ENCODE measurements at places on chromosomes 4 and X.

GRCh38 chr4:81137446-81137845, 77.6 kb downstream of the PRKG2 start:
- no peaks in the 10 kb centered on the region for H3K36me3 ChIP-seq
- no peaks in the 10 kb centered on the region for H3K27me3 ChIP-seq
- H3K4me1 ChIP-seq, result no peaks in the 10 kb centered on the region
- no peak overlapping the region for H3K27ac ChIP-seq
- no peak for DNase-seq

- DNase-seq, result no peak
- no peaks in the 10 kb centered on the region for H3K4me1 ChIP-seq
- H3K4me3 ChIP-seq, result no peak overlapping the region
- peaks cover 11% of the 10 kb centered on the region for H3K36me3 ChIP-seq
Measured at GRCh38 chrX:130053236-130053635, 57.1 kb downstream of the ELF4 start.

DNA sequence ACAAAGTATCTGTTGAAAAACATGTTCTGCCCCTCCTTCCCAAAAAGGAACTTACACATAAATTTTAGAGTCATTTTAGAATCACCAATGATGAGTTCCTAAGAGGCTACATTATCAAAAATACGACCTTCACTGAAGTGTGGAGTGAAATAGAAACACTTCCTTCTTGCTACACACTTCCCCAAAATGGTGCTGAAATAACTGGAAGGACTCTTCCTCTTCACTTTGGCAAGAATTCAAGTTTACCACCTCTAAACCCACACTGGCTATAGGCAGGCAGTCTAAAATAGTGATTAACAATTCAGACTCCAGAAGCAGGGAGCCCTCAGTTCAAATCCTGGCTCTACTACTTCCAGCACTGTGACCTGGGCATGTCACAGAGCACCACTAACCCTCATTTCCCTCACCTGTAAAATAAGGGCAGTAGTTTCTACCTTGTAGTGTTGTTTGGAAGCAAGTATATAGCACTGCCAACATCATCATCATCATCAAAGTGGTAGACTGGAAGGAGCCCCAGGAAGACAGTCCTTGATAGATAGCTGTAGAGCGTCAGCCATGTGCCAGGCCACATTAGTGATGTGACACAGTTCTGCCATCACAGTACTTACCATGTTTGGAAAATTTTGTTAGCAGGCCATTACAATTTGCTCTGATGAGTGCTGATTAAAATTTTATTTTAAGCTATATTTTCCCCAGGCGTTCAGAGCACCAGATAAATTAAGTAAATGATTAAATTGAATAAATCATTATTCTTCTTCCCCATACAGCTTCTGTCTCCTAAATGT, 103.3 kb downstream of the PARM1 start:
- no peak overlapping the region for H3K27ac ChIP-seq
- DNase-seq, result no peak
- no peaks in the 10 kb centered on the region for H3K27me3 ChIP-seq
- H3K36me3 ChIP-seq, result no peaks in the 10 kb centered on the region
- no peak overlapping the region for H3K4me3 ChIP-seq
- H3K4me1 ChIP-seq, result peaks cover 7% of the 10 kb centered on the region

GRCh38 chrX:27519226-27519625, 56.1 kb upstream of the PPP4R3C start:
- H3K36me3 ChIP-seq, result no peaks in the 10 kb centered on the region
- H3K4me1 ChIP-seq, result no peaks in the 10 kb centered on the region
- H3K27ac ChIP-seq, result no peak overlapping the region
- H3K4me3 ChIP-seq, result no peak overlapping the region
- H3K27me3 ChIP-seq, result no peaks in the 10 kb centered on the region

- H3K27me3 ChIP-seq, result peaks cover 30% of the 10 kb centered on the region
- no peaks in the 10 kb centered on the region for H3K36me3 ChIP-seq
- H3K27ac ChIP-seq, result no peak overlapping the region
- no peak for DNase-seq
- no peaks in the 10 kb centered on the region for H3K4me1 ChIP-seq
- H3K4me3 ChIP-seq, result no peak overlapping the region
Measured at GRCh38 chr4:160233141-160233540, 1130.3 kb downstream of the RAPGEF2 start.

GRCh38 chr4:163331629-163332376, 593 bp downstream of the NPY1R start:
- H3K27ac ChIP-seq, result no peak overlapping the region
- peaks cover 15% of the 10 kb centered on the region for H3K27me3 ChIP-seq
- peak overlapping the region; percentile 98 for H3K4me3 ChIP-seq

DNA sequence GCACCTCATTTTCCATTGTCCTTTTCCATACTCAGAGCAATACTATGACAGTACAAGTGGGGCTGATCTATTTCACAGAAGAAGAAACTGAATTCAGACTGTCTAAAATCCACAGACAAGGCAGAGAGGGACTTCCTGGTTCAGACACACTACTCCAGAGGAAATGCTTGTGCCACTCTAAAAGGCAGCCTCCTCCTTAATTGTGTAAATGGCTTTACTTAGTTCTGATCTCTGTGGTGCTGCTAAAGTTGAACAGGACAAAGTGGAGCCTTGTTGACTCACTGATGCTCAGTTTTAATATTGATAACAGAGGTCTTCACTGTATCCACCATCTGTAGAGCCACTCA, 122.4 kb downstream of the KIT start:
- no peak overlapping the region for H3K27ac ChIP-seq
- H3K27me3 ChIP-seq, result no peaks in the 10 kb centered on the region
- no peaks in the 10 kb centered on the region for H3K4me1 ChIP-seq
- no peak overlapping the region for H3K4me3 ChIP-seq

- H3K27ac ChIP-seq, result no peak overlapping the region
- H3K4me3 ChIP-seq, result no peak overlapping the region
- H3K27me3 ChIP-seq, result no peaks in the 10 kb centered on the region
- no peaks in the 10 kb centered on the region for H3K36me3 ChIP-seq
- DNase-seq, result no peak
Measured at GRCh38 chrX:139299309-139299708, 231.2 kb upstream of the F9 start.

DNA sequence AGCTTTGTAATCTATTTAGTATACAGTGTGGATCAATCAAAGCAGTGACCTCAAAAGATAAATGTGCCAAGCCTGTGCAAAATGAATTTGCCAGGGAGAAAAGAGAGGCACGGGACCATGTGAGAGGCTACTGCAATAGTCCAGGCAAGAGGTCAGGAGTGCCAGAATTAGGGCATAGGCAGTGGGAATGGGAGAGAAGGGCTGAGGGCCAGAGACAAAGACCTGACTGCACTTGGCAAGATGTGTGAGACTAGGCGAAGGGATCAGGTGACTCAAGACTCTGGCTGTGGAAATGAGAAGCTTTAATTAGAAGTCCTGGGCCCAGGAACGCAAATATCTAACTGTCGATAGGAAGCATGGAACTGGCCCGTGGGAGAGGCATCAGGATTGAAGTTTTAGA, 168.1 kb downstream of the DHX15 start:
- peaks cover 7% of the 10 kb centered on the region for H3K4me1 ChIP-seq
- H3K27me3 ChIP-seq, result peaks cover 5% of the 10 kb centered on the region
- no peaks in the 10 kb centered on the region for H3K36me3 ChIP-seq

GRCh38 chr4:159446266-159446976, 343.5 kb downstream of the RAPGEF2 start:
- H3K27me3 ChIP-seq, result no peaks in the 10 kb centered on the region
- peak; percentile 81 for DNase-seq
- no peaks in the 10 kb centered on the region for H3K4me1 ChIP-seq
- no peaks in the 10 kb centered on the region for H3K36me3 ChIP-seq

GRCh38 chr4:158209825-158210807, at the start of gene TMEM144:
Gene TMEM144 (plus strand): TSS chr4:158210486. CDS start chr4:158212668, 2,182 bp downstream.
- peak within 1 kb of the TSS; percentile 83 for H3K4me3 ChIP-seq
- H3K27ac ChIP-seq, result peak within 1 kb of the TSS; percentile 9
- H3K27me3 ChIP-seq, result no peaks in the 10 kb centered on the region
- H3K4me1 ChIP-seq, result peaks cover 4% of the 10 kb centered on the region

DNA sequence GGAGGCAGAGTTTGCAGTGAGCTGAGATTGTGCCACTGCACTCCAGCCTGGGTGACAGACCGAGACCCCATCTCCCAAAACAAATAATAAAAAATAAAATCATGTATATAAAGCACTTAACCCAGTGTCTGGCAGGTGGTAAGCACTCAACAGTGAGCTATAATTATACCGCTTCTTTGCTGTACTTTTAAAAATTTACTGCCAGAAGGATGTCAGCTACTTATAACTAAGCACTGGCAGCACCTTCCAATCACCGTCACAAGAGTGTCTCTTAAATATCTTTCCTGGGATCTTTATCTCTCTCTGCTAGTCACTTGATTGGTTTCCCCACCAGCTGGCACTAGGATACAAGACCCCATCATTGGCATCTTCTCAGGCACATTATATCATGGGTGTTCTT, 53.9 kb upstream of the DAPP1 start:
- no peaks in the 10 kb centered on the region for H3K36me3 ChIP-seq
- no peak overlapping the region for H3K27ac ChIP-seq
- H3K4me1 ChIP-seq, result no peaks in the 10 kb centered on the region
- H3K4me3 ChIP-seq, result no peak overlapping the region
- DNase-seq, result no peak

DNA sequence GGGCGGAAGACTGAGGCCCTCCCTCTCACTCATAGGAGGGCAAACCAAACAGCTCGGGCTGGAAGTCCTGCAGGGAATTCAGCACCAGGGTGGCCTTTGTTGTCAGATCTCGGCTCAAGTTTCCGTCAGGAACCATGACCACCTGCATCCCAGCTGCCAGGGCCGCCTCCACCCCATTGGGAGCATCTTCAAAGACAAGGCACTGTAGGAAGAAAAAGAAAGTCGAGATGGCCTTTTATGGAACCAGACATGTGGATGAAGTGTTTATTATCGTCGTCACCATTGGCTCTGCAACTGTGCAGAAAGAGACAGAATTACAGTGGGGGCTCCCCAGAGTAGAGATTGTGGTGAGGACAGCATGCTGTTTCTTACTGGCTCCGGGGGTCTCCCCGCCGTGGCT, 97.2 kb upstream of the STS start:
- no peak for DNase-seq
- H3K27me3 ChIP-seq, result no peaks in the 10 kb centered on the region
- H3K4me1 ChIP-seq, result no peaks in the 10 kb centered on the region
- H3K27ac ChIP-seq, result peak overlapping the region; percentile 44
- H3K4me3 ChIP-seq, result no peak overlapping the region

GRCh38 chr4:33429971-33430370, 2709.8 kb downstream of the PCDH7 start:
- no peaks in the 10 kb centered on the region for H3K4me1 ChIP-seq
- H3K36me3 ChIP-seq, result no peaks in the 10 kb centered on the region
- no peak overlapping the region for H3K4me3 ChIP-seq

DNA sequence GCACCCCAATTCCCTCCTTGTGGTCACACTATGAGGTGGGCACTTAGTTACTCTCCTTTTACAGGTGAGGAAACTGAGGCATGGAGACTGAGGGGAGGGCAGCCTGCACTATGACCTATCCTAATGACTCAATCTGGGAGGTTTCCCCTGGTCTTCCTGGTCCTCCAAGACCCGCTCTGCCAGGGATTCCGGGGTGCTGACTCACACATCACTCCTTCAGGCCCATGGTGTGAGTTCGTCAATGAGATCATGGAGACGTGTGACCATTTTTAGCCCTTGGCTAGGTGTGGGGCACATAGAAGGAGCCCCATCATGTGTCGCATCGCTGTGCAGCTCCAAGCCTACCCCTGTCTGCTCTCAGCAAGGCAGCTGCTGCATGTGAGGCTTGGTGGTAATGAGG, 32.4 kb upstream of the BCOR start:
- H3K36me3 ChIP-seq, result no peaks in the 10 kb centered on the region
- no peak for DNase-seq
- H3K27ac ChIP-seq, result no peak overlapping the region
- H3K27me3 ChIP-seq, result no peaks in the 10 kb centered on the region
- no peaks in the 10 kb centered on the region for H3K4me1 ChIP-seq

GRCh38 chrX:139692506-139692849, 15.5 kb downstream of the MCF2 start:
- H3K36me3 ChIP-seq, result no peaks in the 10 kb centered on the region
- DNase-seq, result peak; percentile 74
- no peak overlapping the region for H3K27ac ChIP-seq
- H3K4me3 ChIP-seq, result peak overlapping the region; percentile 60
- peaks cover 46% of the 10 kb centered on the region for H3K27me3 ChIP-seq

- DNase-seq, result no peak
- no peaks in the 10 kb centered on the region for H3K36me3 ChIP-seq
- no peak overlapping the region for H3K4me3 ChIP-seq
- no peaks in the 10 kb centered on the region for H3K27me3 ChIP-seq
Measured at GRCh38 chr4:187183346-187183745, 459.7 kb upstream of the FAT1 start.

GRCh38 chr4:77434299-77435092, 171.1 kb upstream of the CXCL13 start:
- H3K27ac ChIP-seq, result no peak overlapping the region
- no peak for DNase-seq

DNA sequence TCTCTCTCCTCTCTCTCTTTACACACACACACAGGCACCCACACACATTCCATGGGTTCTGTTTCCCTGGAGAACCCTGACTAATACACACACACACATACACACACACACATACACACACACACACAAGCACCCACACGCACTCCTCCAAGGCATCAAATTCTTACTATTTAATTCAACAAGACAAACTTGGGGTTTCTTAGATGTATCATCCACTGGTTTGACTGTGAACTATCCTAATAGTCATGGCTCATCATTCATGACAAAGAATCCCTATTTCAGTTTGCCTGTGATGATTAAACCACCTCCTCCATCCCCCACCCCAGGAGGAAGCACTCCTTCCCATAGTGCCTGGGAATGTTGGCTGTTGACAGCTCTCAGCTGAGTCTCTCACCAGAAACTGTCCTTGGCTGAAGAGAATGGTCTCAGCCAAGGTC, 98.2 kb downstream of the USP46 start:
- no peak for DNase-seq
- no peaks in the 10 kb centered on the region for H3K4me1 ChIP-seq
- no peak overlapping the region for H3K4me3 ChIP-seq
- no peak overlapping the region for H3K27ac ChIP-seq
- no peaks in the 10 kb centered on the region for H3K27me3 ChIP-seq
- H3K36me3 ChIP-seq, result no peaks in the 10 kb centered on the region

- H3K27ac ChIP-seq, result no peak overlapping the region
- no peaks in the 10 kb centered on the region for H3K36me3 ChIP-seq
- H3K4me3 ChIP-seq, result no peak overlapping the region
- H3K27me3 ChIP-seq, result no peaks in the 10 kb centered on the region
- peaks cover 9% of the 10 kb centered on the region for H3K4me1 ChIP-seq
Measured at GRCh38 chr4:111020961-111021360, 398.1 kb upstream of the PITX2 start.

DNA sequence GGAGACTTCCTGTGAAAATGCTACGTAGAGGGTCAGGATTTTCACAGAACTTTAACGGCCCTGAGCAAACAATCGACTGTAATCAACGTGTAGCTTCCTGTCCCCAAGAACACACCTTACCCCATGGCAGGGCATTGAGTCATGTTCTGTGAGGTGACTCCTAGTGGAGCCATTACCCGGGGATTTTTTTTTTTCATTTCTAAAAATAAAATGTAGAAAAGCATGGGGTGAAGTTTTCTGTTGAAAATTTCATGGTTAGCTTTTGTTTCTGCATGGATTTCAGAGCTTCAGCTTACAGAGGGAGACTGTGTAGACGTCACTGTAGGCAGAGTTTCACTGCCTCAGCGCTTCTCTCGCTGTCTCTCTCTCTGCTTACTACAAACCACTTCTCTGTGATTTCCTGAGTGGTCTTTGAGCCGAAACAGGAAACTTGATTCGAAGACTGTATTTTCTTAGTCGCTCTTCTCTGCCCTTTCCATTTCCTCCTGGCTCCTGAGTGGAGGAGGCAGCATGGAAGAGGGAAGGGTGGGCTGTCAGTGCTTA, 111.7 kb downstream of the NFKB1 start:
- no peaks in the 10 kb centered on the region for H3K4me1 ChIP-seq
- H3K4me3 ChIP-seq, result no peak overlapping the region
- peak; percentile 50 for DNase-seq
- no peaks in the 10 kb centered on the region for H3K27me3 ChIP-seq
